Memory B cell (primary cell): ENCODE measurements at places on chromosomes 5 and 9.

- no peak for DNase-seq
These were observed 11.1 kb upstream of the RXRA start for GRCh38 chr9:134314950-134315715.

GRCh38 chr9:98328770-98329169, 73.3 kb upstream of the TBC1D2 start:
- no peak for DNase-seq

- no peak for DNase-seq
These were observed 1695.4 kb upstream of the WWC1 start for GRCh38 chr5:166596043-166596442.

- DNase-seq = no peak
These were observed 77.0 kb upstream of the DAP start for GRCh38 chr5:10838038-10838437.

GRCh38 chr9:70964861-70965260, 156.6 kb downstream of the TRPM3 start:
- no peak for DNase-seq

- no peak for DNase-seq
These were observed 682.8 kb upstream of the WWC1 start for GRCh38 chr5:167608390-167609272.

DNA sequence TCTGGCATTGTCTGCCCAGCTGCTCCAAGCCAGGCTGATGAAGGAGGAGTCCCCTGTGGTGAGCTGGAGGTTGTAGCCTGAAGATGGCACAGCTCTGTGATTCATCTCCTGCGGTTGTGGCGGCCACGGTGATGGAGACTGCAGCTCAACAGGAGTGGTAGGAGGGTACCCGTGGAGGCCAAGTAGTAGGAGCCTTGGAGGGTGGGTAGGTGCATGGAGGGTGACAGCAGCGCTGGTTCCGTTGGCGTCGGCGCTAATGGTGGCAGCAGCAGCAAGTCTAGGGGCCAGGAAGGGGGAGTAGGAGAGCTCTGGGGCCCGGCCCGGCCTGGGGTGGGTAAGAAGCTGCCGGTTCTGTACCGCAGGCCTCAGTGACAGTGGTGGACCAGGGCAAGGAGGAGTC, 22.4 kb upstream of the TRIM52 start:
- DNase-seq = no peak

- DNase-seq = no peak
These were observed 110.9 kb upstream of the PRLR start for GRCh38 chr5:35341189-35341588.

DNA sequence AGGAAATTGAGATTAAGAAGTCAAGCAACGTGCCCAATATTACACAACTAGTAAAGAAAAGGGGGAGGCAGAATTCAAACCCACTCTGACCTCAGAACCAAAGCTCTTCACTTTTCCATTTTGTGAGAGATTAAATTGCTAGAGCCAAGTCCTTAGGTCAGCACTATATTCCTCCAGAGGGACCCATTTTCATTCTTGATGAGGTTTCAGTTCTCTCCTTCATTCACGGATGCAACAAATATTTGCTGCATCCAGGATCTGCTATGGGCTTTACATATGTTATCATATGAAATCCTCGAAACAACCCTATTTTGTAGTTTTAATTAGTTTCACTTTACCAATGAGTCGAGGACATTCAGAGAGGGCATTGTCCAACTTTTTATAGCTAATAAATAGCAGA, 239.2 kb downstream of the EFNA5 start:
- DNase-seq = no peak

DNA sequence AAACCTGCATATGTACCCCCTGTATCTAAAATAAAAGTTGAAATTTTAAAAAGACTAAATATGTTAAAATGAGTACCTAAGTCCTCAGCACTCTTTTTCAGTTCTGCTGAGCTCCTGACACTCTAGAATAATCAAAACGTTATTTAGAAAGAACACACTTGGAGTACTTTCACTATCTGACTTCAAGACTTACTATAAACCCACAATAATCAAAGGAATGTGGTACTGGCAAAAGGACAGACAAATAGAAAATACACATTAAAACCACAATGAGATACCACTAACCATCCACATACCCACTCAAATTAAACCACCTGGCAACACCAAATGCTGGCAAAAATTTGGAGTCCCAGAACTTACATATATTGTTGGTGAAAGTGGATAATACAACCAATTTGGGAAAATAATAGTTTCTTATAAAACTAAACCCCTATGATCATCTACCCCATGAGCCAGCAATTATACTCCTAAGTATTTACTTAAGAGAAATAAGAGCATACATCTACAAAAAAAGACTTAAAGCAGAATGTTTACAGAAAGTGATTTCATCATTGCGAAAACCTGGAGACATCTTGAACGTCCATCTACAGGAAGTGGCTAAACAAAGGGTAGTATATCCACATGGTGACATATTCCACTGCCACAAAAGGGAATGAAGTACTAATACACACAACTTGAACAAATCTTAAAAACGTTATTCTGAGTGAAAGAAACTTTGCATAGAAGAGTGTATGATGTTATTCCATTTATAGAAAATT, 12.8 kb upstream of the PRSS3 start:
- no peak for DNase-seq

DNA sequence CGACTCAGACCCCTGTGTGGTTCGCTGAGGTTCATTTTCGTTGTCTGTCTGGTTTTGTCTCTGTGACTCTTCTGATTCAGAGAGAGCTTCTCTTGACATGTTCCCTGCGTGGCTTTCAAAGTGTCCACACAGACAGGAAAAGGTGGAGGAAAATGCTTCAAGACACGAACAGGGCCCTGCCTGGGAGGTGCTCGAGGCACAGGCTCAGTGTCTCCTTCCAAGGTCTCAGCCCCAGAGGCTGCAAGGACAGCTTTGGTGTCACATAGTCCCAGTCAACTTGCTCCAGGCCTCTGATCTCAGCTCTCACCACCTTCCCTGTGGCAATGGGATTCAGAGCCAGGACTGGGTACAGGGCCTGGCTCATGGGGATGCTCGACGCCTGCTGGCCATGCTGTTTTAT, 51.6 kb upstream of the SARDH start:
- no peak for DNase-seq

DNA sequence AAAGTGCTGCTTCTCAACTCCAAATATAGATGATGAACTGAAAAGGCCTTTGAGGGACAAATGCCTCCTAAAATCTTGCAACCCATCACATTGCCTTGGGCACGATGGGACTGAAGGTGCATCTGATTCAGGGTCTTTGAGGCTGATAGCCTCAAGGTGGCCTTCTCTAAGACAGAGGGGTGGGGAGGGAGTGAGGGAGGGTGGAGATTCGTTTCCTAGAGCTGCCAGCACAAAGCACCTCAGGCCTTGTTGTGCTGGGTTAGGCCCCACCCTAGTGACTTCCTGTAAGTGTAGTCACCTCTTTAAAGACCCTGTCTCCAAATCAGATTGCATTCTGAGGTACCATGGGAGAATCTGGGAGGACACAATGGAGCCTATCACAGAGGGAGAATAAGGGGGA, 57.1 kb downstream of the BARX1 start:
- no peak for DNase-seq
